ENCODE measurements at places on chromosomes 5 and 9.

GRCh38 chr9:137114613-137115393, at the start of gene DPP7:
Gene DPP7, minus strand, starts transcription at chr9:137114733. Its CDS starts 20 bp downstream, at chr9:137114713.
- peak; percentile 72 for DNase-seq

- no peak for DNase-seq
Measured at GRCh38 chr5:80953587-80953986, 6.6 kb upstream of the RASGRF2 start.

GRCh38 chr5:9667906-9668305, 37.8 kb upstream of the TAS2R1 start:
- no peak for DNase-seq

DNA sequence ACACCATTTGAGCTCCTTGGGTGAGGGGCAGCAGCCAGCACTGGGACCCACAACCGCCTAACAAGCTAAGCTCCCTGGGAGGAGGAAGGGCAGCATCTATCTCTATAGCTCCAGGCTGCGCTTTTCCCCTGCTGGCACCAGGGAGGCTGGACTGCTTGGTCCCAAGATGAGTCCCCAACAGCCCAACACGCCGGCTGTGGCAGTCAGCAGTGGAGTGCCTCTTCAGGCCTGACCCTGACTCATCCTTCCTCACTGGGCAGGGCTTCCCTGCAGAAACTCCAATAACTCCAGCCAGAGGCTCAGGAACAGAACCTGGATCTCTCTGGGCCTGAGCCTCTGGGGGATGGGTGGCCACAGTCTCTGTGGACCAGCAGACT, 113.7 kb upstream of the ADAMTS16 start:
- DNase-seq: no peak

- DNase-seq: no peak
Measured at GRCh38 chr5:56594792-56595191, 220.6 kb upstream of the MAP3K1 start.

DNA sequence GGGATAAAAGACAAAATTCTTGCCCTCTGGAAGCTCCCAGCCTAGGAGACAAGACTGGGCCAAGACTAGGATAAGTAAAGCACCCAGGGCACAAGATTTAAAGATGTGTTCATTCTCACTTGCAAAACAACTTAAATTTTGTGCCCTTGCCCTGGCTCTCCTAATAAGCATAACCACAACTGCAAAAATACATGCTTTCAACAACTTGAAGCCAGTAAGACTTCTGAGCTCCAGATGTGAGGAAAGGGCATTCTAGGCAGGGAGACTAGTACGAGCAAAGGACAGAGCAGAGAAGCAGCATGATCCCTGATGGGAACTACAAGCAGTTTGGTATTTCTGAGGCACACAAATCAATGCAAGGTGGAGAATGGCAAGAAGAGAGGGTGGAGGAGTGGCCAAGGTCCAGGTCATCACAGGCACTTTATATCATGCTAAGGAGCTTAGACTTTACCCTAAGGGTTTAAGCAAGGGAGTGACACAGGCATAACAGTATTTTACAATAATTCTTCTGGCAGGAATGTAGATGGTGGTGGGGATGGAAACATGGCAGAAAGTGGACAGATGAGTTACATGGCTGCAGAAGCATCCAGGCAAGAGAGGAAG, 30.1 kb upstream of the SIL1 start:
- no peak for DNase-seq

DNA sequence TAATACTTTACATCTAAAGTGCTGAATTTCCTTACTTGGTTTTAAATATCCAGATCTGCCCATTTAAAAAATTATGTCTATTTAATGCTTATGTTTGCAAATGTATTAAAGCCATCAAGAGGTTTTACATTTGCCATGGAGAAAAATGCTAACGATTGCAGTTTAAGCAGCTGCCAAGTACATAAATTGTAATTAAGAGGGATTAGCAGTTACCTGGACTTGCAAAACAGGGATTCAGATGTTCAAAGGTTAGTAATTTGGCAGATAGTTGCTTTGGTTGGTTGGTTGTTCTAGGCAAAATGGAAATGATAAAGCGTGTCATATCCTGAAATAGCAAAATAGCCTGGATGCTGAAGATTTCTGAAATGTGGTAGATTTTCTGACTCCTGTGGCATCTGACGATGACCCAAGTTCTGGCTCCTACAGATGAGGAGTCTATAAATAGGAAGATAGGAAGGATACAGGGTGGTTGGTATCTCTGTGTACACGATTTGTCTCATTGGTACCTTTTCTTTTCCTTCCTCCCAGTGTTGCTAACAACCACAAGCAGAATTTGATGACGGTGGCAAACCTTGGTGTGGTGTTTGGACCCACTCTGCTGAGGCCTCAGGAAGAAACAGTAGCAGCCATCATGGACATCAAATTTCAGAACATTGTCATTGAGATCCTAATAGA, 282.9 kb downstream of the NR3C1 start:
- DNase-seq: no peak

- no peak for DNase-seq
Measured at GRCh38 chr5:156473269-156473908, 146.4 kb downstream of the SGCD start.

- no peak for DNase-seq
Measured at GRCh38 chr5:154475591-154476353, 2.3 kb downstream of the HAND1 start.

GRCh38 chr9:6645355-6646292, at the start of gene GLDC:
Gene GLDC, minus strand, starts transcription at chr9:6645729. Its CDS starts 230 bp downstream, at chr9:6645499.
- peak; percentile 21 for DNase-seq

DNA sequence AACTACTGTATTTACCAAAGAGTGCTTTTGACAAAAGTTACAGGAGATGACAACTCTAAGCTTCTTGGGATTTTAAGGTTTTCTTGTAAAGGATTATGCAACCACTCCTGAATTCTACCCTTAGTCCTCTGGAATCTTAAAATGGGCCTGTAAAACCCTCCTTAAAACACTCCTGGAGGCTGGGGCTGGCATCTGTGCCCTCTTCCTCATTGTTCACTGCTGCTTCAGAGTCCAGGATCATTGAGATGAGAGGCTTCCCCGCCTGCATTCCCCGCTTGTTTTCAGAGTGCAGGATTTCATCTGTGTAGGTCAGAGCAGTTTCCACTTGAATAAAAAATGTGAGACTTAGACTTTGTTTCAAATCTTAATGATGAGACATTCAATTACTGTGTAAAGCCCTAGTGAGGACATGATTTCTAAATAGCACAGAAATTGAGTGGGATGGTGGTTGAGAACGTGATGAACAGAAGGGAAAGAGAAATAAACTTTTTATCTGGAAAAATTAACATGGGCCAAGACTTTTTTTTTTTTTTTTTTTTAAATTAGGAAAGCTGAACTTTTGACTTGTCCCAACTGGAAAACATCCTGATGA, 40.4 kb downstream of the PCSK5 start:
- no peak for DNase-seq

- DNase-seq: no peak
Measured at GRCh38 chr9:18237776-18238175, 236.2 kb upstream of the ADAMTSL1 start.

GRCh38 chr9:34579104-34579807, 10.3 kb downstream of the CNTFR start:
- no peak for DNase-seq

DNA sequence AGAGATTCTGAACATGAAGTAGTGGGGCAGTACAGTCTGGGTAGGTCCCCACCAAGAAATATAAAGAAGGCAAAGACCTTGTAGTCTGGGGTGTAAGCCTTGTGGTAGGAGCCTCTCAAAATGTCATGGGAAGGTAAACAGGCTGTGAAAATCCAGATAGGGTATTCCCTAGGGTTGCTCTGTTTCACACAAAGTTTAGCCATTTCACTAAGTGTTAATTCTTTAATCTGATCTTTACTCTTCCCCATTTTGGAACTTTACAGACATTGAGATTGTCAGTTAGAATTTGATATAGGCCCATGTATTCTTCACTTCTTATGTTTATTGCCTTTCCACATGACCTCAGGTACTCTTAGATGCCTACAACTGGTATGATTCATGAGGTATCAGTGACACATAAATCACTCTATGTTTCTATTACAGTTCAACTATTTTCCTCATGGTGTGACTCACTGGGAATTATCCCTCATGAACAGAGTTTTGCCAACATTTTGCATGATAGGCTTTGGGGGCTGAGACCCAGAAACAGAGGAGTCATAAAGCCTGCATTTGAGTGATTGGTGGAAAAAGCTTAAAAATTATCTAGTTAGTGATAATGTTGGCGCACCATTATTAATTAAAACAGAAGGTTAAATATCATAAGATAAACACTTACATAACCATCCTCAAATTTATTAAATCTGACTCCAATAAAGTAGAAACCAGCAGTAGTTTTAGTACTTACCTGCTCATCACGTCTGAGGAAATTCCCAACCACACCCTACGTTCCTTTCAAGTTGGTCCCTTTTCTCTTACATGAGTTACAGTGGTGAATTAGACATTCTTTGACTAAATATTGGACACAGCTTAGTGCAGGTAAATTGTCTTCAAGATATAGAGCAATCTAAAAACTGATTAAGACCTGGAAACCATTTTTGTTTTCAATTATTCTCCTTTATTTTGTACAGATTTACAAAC, 399.8 kb upstream of the MEF2C start:
- DNase-seq: no peak

- DNase-seq: no peak
Measured at GRCh38 chr9:91006046-91006445, 204.4 kb downstream of the SYK start.

DNA sequence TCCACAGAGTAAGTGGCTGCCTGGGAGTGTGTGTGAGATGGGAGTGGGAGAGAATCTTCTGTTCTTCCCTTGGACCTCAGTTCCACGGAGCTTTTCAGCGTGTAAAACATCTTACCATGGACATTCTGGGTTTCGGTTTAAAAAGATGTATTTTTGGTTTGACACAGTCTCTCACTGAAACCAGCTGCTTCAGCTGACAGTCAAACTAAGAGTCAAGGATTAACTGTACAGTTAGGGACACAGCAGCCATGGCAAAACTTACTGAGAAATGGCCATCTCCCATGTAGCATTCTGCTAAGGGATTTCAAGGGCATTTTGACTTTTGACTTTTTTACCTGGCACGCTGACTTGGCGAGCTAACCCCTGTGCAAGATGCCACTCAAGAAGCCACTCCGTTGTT, 93.8 kb upstream of the IL12B start:
- DNase-seq: no peak

DNA sequence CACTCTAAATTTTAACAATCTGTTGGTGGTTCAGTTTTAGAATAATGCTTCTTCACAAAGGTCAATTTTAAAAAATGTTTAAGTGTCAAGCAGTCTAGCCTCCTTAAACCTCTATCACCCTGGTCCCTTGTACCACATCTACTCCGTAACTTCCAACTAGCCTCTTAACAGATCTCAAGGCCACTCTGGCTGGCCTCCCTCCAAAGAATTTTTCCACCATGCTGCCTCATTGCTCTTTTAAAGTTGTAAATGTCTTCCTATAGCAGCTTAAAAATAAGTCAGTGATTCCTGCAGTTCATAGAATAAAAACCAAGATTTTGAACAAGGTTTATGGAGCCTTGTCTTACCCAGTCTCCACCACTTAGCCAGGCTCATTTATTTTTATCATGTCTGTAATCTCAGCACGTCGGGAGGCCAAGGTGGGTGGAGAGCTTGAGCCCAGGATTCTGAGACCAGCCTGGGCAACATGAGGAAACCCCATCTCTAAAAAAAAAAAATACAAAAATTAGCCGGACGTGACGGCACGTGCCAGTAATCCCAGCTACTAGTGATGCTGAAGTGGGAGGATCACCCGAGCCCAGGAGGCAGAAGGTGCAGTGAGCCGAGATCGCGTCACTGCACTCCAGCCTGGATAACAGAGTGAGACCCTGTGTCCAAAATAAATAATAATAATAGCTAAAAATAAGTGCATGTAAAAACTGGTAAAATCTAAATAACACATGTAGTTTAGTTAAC, 924.9 kb upstream of the DMAC1 start:
- no peak for DNase-seq

DNA sequence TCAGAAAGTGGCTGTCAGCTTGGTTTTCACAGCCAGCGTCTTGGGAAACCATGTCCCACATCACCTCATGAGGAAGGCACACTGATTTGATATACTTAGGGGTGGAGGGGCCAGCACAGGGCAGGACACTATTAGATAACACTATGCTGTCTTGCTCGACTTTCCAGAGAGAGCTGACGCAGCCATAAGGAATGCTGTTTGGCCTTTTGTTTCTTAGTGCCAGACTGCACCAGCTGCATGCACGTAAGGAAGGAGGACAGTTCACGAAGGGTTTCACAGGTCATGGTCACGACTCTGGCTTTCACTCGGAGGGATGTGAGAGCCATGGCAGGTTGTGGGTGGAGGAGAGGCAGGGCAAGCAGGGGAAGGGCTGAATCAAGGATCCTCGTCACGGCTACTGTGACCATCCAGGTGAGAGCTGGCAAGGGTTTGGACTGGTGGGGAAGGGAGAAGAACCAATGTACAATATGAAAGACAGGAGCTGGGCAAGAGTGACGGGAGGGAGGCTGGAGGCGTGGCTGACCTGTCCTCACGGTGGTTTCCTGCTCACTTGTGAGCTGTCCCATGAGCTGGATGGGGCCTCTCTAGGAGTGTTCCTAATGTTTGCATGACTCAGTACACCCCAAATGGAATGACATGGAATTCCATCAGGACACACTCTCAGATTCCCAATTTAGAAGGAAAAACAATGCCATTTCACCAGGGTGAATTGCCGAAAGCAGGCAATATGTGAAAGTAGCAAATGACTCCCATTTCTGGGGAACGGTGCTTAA, 61.7 kb downstream of the OTULIN start:
- no peak for DNase-seq

GRCh38 chr5:39533749-39534148, 109.0 kb upstream of the DAB2 start:
- DNase-seq: no peak

- no peak for DNase-seq
Measured at GRCh38 chr5:147504535-147504934, 5.3 kb downstream of the DPYSL3 start.

GRCh38 chr5:38601133-38601862, 44.9 kb upstream of the LIFR start:
- no peak for DNase-seq

- DNase-seq: no peak
Measured at GRCh38 chr5:83864652-83865051, 144.0 kb upstream of the HAPLN1 start.

DNA sequence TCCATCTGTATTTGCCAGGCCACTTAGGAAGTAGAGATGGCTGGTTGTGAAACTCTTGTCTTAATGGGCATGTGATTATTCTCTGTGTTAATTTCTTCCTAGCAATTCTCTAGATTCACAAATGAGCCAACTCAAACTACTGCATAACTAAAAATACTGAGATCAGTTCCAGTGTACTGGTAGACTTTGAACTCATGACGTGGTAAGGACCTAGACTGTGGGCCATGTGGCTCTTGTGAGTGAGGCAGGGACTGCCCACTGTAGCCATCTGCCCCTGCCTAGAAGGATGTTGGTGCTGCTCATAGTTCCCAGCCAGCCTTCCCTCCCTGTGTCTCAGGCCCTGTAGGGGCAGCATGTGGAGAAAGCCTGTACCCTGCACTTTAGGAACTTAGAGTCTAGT, 47.4 kb downstream of the CYSTM1 start:
- no peak for DNase-seq

GRCh38 chr5:99187611-99188010, 258.8 kb upstream of the CHD1 start:
- no peak for DNase-seq

DNA sequence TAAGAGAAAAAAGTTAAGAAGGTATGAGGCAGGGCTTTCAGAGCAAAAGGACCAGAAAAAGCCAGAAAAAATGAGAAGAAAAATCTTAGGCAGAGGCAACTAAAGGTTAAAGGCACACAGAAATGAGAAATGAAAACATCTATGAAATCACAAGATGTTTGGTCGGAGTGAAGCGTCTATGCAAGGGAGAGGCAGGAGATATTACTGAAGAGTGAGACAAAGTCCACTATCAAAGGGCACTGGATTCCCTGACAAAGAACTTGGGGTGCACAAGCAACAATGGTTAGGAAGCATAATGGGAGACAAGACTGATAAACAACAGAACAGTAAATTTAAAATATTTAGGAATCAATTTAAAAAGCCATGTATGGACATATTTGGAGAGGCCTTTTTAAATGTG, 16.9 kb downstream of the PANK3 start:
- DNase-seq: no peak
